Caco-2 (cell line): ENCODE measurements at places on chromosomes 13 and 19. TPM values are rescaled to one million over a fixed set of nuclear protein-coding genes. Genes with fewer than 3 reads are reported as not detected.

Gene MRPS12
- 77.9 and 82.5 TPM in 2 replicates for total RNA-seq

Gene ZSCAN5C
- total RNA-seq, result not detected in 2 replicates

Gene BLOC1S3
- total RNA-seq, result 20.1 and 20.4 TPM in 2 replicates

Gene NOVA2
- total RNA-seq, result 0.05 TPM in 1 of 2 replicates, not detected in the other

GRCh38 chr19:3606690-3607289 is at the start of gene TBXA2R:
TSS of gene TBXA2R (minus strand) at chr19:3606875. CDS start at chr19:3600634, 6,241 bp downstream.
- DNase-seq, result no peak

DNA sequence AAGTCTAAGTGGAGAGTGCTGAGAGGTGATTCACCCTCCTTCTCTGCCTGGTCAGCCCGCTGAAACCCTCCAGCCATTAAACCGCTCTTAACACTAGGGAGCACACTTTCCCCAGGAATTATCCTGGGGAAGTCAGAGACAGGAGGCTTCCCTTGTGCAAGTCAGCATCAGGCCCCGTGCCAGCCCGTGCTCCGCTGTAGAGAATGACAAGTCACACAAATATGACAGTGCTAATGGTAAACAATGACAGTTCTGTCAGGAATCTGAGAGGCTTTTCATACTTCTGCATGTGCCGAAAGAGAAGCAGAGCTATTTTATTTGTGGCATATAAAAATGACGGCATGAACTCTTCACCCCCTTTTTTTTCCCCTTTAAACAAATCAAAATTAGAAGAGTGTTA is 816.9 kb upstream of the SLC10A2 start:
- peak; percentile 78 for DNase-seq

GRCh38 chr13:75907044-75907443 is 270.9 kb downstream of the LMO7 start:
- DNase-seq, result no peak

- DNase-seq, result no peak
Observed at GRCh38 chr13:97135883-97136282, 86.2 kb upstream of the MBNL2 start.

- no peak for DNase-seq
Observed at GRCh38 chr13:75489502-75490263, 7.7 kb upstream of the TBC1D4 start.

DNA sequence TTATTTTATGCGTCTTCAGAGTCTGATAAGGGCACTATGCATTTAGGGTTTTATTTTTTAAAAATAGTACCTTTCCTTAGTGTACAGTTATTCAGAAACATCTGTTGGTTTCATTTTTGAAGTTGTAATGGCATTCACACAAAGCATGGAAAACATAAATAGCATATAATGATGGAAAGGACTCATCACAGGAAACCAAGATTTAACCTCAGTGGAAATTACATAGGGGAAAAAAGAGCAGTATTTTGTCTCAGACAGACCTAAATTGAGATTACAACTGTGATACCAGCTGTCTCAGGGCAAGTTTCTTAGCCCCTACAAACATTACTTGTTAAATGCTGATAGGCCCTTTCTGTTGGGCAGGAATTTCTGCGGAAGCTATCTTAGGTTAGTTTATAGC is 57.2 kb downstream of the NHLRC3 start:
- no peak for DNase-seq

- no peak for DNase-seq
Observed at GRCh38 chr19:56321989-56322440, 7.4 kb upstream of the ZSCAN5A start.
